Stimulated activated CD8-positive, alpha-beta memory T cell treated with anti-CD3 and anti-CD28 coated beads, Interleukin-7, amount 100 ng/mL, for 4 hours (primary cell): ENCODE measurements at places on chromosomes 3 and 15.

GRCh38 chr3:62093025-62093424, 280.3 kb downstream of the FEZF2 start:
- no peak for DNase-seq

GRCh38 chr3:174158674-174159073, 700.5 kb upstream of the NAALADL2 start:
- DNase-seq: no peak

DNA sequence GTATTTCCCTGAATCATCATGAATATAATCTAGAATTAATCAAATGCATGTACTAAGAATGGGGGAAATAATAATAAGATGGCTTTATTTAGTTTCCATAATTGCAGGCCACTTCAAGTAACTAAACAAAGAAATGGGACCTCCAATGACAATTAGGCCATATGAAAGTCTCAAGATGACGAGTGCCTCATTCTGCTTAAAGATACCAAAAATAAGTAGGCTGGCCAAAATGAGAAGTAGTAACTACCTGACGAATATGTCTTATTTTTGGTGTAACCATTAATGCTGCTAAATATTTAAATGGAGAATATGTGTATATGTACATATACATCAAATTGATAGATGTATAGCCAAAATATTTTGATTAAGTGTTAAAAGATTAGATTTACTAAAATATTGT, 932.6 kb downstream of the EPHA3 start:
- no peak for DNase-seq

DNA sequence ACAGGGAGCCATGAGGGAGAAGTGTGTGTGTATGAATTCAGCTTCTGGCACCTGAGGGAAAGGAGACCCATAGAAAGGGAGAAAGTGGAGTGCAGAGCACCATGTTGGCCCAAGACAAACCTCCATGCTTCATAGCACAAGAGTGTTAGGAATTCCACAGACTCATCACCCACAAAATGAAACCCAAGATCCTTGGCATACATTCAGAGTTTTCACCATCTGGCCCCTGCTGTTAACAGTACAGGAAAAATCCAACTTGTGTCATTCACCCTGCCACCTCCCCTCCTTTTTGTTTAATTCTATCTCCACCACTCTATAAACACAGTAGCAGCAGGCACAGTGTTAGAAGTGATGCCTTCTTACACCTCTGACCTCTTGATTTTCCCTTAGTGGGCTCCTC, 60.0 kb upstream of the MNS1 start:
- DNase-seq: no peak

DNA sequence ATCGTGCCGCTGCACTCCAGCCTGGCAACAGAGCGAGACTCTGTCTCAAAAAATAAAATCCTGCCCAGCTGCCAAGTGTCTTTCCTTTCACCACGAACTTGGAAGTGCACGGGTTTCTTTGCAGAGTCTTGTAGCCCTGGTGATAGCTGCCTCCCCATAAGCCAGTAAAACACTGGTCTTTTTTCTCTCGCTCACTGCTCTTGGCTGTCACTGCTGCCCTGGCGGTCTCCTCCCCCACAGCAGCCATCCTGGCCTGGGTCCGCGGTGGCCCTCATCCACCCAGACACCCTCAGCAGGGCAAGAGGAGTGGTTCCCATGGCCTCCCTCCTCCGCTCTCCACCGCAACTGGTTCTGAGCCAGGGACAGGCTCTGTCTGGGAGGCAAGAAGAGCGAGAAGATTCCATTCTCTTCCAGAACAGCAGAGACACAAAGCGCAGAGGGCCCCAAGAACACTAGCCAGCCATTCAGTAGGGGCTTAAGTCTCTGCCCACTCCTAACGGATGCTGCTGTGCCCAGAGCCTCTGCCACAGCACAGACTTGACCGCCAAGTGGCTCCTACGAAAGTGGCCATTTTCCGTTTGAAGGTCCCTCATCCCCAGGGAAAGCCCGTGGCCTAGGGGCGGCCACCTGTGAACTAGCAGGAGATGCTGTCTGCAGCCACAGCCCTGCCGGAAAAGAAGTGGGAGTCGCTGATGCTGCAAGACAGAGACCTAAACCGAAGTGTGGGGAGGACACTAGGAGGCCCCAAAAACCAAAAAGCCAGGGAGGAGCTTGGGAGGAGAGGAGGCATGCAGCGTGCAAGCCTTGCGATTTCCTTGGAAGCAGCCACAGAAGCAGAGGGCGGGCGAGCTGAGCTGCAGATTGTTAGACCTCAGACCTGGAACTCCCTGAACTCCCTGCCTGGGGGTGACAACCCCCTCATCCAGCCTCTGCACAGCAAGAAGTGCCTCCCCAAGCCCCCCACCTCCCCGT, 44.1 kb downstream of the KLHL25 start:
- DNase-seq: no peak

DNA sequence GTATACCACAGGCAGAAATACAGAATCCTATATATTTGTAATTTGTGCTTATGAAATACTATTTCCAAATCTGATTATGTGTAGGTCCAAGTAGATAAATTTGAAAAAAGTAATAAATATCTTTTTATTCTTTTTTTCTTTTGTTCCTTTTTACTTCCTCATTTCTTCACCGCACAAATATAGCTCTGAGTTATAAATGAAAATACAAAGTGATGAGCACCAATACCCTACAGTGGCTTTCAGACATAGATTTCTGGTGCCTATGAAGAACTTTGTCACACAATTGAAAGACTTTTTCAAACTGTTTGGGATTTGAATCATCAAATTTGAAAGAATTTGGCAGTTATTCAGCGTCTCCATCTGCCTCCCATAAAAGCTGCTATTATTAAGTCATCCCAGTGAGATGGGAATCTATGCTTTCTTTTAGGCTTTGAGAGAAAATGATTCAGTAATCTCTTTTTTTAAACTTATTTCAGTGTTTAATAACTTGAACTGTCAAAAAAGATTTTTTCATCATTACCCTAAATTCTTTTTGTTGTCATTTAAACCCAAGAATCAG, 363.6 kb upstream of the GOLIM4 start:
- no peak for DNase-seq

DNA sequence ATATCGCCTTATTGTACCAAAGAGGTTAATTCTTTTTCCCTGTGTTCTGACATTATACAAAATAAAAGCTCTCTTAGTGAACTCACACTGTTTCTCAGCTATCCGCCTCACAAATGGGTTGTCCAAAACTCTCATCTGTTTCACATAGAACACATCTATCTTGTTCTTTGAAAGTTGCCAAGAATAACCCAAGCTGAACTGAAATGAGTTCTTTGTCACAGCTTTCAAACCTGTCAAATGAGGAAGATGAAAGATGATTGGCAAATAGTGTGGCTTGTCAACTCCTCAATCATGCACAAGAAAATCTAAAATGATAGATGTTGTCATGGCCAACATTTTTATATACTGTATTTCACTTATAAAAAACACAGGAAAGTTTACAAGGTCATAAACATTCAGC, 168.1 kb upstream of the OSTN start:
- DNase-seq: no peak

DNA sequence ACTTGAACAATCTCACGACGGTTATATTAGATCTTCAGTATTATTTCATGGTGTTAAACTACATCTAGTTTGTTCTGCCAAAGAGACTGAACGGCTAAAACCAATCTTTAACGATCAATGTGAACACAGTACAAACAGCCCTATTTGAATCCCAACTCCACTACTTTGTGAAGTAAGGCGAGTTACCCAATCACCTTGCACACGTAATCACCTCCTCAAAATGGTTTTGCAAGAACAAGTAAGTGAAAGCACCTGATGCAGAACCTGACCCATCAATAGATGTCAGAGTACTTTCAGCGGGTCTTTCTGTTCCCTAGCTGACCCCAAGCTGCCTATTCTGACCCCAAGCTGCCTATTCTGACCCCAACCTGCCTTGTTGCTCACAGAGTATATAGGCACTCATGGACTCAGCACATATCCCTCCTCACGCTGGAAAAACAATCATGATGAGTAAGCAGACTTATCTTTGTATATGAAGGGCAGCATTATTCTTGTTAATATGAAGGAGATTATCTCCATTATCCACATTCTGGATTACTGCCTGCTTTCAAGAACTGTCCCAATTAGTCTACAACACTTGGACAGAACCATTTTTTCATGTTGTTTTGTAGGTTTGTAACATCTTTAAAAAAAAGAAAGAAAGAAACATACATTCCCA, 3.7 kb downstream of the KPNA1 start:
- DNase-seq: no peak

DNA sequence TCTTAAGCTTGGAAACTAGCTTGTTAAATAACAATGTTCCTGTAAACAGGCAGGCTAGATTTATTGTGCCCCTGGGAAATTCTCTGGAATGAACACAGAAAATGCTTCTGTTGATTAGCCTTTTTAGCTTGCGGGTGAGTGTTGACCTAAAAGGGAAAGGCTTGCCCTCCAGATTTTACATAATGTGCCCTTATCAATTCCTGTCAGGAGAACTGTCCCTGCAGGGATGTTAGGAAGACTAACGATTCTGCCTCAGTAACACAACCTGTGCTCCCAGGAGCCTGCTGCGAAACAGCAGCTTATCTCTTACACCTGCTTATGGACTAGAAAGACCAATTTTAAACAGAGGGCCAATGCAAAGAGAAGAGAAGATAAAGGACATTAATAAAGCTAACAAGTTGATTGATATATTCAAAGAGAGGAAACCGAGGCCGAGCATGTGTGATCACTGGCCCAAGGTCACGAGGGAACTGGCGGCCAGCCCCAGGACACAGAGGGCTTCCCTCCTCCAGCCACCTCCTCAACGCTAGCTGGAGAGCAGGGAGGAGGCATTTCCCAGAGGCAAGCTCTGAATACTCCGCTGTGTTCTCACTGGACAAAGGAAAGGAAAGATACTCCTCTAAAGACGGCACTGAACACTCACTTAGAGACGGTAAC, 48.4 kb upstream of the TJP1 start:
- DNase-seq: no peak

DNA sequence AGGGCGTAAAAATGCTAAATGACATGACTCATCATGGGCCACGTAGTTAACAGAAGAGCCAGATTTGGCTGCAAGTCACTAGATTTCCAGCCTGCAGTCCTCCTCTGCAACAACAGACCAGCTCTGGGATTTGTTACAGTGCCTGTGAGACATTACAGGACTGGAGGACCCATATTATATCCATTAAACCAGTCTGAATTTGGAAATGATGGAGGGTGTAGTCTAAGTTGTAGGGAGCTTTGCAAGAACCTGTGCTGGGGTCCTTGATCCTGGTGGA, 10.8 kb downstream of the ZNF774 start:
- DNase-seq: no peak

- DNase-seq: no peak
These were observed 46.2 kb upstream of the PLCL2 start for GRCh38 chr3:16838561-16838960.

DNA sequence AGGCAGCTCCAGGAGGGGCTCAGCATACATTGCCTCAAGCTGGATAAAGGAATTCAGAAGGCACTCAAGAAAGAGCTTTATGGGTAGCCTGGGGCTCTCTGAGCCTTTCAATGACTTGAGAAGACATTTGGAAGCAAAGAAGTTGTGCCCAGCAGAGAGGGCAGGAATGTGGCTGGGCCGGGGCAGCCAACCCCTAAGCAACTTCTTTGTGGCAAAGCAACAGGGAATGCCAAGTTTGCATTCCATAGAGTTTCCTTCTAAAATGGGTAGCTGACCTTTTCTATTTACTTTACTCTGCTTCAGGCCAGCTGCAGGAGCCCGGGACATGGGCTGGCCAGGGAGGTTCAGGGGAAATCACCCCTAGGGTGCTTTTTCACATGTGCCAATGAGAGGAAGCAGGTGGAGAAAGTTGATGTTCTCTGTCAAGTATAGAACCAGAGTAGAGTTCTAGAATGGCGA, 45.6 kb downstream of the CCDC12 start:
- no peak for DNase-seq

GRCh38 chr3:6915898-6916297, 55.0 kb downstream of the GRM7 start:
- DNase-seq: no peak

GRCh38 chr3:163632722-163633121, 1445.6 kb downstream of the SI start:
- DNase-seq: no peak

DNA sequence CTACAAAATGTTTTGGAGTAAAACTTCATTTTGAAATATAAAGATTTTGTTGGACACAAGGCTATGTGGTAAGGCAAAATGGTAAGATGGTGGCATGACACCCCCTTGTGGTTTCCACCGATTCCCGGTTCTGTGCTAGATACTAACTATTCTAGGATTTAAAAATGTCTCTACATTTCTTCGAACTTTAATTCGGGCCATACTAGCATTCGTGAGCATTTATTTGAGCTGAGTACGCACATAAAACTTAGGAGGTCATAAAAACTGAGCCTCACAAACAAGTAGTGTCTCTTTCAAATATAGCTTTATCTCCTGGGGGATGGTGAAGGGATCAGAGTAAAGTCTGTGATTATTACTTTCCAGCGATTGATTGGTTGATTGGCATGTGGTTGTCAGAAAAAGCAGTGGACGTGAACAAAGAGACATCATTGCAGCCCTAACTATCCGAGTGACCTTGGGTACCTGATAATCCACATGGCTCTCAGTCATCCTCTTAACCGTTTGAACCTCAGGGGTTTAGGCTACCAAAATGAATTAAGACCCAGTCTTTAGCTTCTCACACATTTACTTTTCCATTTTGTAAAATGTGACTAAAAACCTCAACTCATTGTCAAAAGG, 1.1 kb upstream of the ZNF639 start:
- DNase-seq: no peak

GRCh38 chr3:53139906-53140846, 9.9 kb upstream of the RFT1 start:
- no peak for DNase-seq

DNA sequence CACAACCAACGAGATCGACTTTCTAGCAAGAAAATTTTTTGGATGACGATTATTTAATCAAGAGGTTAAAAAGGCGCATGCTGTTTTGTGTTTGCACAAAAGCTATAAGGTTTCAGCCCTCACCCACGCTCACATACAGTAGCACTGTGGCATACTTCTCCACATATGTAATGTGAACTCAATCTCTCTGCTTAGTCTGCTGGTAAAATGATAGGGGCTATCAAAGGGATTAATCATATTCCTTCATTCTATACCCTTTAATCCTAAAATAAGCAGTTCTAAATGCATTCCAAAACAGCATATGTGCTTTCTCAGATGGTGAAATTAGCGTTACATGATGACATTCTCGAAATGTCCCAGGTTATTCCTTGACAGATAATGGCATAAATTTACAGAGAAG, 196.9 kb upstream of the PRICKLE2 start:
- no peak for DNase-seq

DNA sequence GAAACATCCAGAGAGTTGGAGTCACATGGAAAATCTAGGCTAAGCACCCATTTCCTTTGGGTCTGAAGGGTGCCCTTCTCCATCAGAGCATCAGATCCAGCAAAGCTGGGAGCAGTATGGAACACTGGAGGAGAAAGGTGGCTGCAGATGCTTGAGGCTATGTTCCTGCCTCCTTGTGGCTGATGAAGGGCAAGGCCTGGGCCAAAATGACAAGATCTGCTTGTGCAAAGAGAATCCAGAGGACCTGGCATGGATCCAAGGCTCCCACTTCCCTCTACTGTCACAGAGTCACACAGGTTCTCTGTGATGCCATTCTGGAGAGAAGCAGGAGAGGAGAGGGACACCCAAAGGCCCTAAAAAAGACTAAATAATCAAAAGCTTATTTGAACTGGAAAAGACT, 9.2 kb upstream of the ATP8B4 start:
- DNase-seq: no peak
